ENCODE measurements at places on chromosomes 11 and 22. TPM values are rescaled to one million over a fixed set of nuclear protein-coding genes. Genes with fewer than 3 reads are reported as not detected.

GRCh38 chr11:94649964-94650623 lies 82.9 kb downstream of the PIWIL4 start:
- peak; percentile 3 for DNase-seq

DNA sequence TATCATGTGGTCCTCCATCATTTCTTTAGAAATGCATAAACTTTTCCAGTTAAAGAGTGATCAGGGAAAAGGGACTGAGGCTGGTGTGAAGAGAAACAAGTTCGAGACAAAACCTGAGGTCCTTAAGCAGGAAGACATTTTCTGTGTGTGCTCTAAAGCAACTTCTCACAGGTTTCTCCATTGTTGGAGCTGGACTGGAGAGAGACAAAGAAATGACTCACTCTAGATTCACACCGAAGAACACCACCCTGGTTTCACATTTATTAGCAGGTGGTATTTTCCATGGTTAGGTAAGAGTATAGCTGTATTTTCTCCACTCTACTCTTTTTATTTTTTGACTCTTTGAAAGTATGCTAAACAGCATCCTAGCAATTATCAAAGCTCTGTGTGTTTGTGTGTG lies 736.4 kb downstream of the KCNA4 start:
- DNase-seq, result no peak

GRCh38 chr22:19840955-19841640 lies 13.6 kb downstream of the GNB1L start:
- no peak for DNase-seq

The VSTM5 gene
- not detected for total RNA-seq

The FADS2 gene
- total RNA-seq, result 32.8 TPM
